Right kidney (tissue), 9 donors: ENCODE measurements at places on chromosomes 7 and 10.
A peak's percentile ranks its signal among the peaks of the same experiment; 100 is the strongest.

DNA sequence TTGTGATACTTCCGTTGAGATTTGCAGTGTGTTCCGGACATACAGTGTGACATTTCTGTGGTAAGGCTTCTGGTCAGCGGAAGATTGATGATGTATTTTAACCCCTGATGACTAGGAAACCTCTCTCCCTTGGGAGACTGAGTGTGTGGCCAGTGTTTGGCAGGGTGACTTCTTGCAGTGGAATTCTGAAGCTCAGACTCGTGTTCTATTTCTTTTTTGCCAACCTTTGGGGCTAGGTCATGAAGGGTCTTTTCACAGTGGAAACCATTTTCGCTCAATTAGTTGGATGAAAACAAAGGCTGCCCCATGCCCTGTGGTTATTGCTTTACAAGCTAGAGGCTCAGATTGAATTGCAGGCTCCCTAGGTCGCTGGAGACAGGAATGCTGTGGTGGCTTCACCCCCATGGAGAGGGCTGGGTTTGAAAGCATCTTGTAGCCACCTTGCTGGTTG, 288.9 kb downstream of the BBS9 start:
- DNase-seq, result no peak

DNA sequence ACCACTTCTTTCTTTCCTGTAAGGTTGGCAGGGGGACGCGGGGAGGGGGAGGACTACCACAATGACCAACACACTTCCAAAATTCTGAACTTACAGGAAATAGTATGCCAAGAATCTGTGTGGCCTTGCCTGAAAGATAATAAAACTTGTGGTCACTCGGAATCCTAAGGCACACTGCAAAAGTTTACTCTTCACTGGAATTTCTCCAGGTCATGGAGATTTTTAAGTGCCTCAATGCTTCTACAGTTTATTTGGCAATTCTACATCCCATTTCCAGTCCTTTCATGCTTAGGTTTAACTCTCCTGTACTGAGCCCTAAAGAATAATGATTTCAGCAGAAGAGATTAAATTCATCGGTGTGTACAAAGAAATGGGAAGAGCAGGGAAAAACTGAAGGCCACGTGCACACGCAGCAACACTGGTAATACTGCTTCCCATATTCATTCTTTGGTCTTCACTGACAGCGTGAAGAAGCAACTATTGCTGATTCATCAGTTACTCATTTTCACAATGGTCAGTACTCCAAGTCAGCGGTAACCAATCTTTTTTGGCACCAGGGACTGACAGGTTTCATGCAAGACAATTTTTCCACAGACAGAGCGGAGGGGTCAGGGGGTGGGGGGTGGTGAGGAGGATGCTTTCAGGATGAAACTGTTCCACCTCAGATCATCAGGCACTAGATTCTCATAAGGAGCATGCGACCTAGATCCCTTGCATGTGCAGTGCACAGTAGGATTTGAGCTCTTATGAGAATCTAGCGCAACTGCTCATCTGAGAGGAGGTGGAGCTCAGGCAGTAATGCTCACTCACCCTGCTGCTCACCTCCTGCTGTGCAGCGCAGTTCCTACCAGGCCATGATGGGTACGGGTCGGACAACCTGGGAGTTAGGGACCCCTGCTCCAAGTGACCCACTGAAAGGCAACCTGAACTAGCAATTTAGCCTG, 9.8 kb downstream of the LARP4B start:
- no peak for DNase-seq

DNA sequence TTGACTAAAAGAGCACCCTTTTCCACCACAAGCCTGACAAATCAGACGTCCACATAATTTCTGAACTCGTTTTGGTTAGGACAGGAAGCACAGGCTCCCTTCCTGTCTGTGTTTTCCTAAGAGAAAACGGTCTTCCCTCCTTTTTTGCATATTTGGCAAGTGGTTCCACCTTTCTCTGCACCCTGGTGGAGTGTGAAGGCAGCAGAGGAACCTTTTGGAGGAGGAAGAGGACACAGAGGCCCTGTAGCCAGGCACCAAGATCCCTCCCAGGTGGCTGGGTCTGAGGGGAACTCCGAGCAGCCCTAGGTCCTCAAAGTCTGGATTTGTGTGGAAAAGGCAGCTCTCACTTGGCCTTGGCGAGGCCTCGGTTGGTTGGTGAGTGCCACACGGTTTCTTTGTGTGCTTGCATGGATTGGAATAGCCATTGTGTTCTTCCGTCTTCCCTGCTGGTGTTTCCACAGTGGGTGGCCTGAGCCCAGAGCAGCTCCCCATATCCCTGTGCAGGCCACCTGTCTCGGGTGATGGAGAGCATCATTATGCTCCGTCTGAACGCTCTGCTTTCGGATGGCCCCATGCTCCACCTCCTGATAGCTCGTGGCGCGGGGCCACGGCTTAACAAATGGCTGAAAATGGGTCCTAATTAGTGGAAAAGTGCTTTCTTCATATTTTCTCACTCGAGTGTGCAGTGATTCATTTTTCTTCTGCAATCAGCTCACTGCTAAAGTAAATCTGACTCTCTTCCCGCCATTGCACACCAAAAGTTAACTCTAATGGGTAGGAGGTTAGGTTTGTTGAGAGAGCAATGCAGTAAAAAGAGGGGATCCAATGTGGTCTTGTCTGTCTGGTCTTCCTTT, 4.2 kb downstream of the IKZF1 start:
- no peak for DNase-seq

DNA sequence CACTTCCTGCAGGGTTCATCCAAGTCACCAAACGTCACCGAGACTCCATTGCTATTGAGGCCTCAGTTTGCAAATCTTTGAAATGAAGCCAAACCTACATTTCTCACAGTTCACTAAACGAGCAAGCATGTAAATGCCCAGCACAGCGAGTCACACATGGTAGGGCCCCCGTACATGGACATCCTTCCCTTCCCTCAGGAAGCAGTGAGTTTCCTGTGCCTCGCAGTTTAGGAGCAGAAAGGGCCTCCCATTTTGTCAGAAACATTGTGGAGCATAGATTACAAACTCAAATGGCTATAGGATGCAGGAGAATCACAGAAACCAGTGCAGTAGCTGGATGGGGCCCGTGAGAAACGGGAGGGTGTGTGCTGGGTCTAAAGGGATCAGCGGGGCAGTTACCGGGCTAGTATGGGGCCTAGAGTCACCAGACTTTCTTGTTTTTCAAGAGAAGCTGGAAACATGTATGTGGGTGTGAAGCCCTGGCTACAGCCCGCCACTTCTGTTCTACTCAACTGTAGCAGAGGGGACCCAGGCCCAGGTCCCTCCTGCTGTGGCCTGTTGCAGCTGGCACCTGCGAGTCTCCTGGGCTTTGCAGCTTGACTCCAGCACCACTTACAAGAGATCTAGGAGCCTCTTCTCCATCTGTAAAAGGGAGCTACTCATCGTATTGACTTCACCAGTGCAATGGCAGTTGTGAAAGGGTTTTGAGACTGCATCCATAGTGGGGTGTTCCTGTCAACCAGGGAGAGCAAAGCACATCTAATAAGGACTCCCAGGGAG, 14.2 kb upstream of the SLC18A3 start:
- no peak for DNase-seq

- no peak for DNase-seq
Observed at GRCh38 chr7:45187946-45188411, 30.4 kb downstream of the RAMP3 start.

GRCh38 chr7:90413185-90413528, 9.9 kb downstream of the CLDN12 start:
- no peak for DNase-seq

DNA sequence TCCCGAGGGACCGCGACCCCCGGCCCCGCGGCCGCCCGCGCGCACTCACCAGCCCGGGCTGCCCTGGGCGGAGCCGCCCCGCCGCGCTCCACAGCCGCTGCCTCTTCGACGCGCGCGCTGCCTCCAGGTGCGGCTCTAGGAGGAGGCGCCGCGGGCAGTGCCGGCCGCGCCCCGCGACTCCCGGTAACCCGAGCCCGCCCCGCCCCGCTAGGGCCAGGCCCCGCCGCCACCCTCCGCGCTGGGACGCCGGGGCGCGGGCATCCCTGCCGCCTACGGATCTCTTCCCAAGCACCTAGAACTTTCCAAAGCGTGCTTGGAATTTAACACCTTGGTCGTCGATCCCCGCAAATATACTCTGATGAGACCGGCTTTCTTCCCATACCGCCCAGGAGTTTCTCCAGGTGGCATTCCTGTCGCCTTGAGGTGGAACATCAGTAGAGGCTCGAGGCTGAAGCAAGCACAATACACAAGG, at the start of gene SLC26A5:
Gene SLC26A5 (minus strand): TSS at position 159 of the 472 bp plus-strand sequence. CDS start 24,693 bp downstream, outside the sequence.
- peak; percentile 13 for DNase-seq

GRCh38 chr7:91565499-91566401, 301.5 kb downstream of the FZD1 start:
- no peak for DNase-seq

- DNase-seq, result no peak
Observed at GRCh38 chr10:132400041-132400546, 3.1 kb downstream of the PWWP2B start.

DNA sequence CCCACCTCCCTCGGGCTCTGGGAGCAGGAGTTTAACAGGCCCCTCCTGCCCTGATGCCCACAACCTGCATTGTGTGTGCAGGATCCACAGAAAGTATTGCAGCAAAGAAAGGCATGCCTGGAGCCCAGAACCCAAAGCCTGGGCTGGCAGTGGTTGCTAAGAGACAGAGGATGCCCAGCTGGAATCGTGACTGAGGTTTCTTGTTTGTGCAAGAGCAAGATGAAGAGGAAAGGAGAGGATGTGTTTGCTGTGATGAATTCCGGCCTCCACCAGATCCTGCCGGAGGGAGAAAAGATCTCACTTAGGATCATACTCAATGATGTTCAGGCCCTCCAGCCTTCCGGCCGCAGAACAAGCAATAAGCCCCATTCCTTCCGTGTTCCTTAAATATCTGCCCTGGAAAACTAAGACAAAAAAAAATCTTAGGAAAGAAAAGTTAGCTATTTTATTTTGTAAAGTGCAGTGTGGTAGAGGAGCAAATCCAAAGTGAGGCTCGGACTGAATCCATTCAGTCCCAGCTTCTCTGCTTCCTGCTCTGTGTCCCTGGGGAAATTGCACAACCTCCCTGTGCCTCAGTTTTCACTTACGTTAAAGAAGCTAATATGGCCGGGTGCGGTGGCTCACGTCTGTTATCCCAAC, 57.1 kb downstream of the SLIT1 start:
- DNase-seq, result no peak

DNA sequence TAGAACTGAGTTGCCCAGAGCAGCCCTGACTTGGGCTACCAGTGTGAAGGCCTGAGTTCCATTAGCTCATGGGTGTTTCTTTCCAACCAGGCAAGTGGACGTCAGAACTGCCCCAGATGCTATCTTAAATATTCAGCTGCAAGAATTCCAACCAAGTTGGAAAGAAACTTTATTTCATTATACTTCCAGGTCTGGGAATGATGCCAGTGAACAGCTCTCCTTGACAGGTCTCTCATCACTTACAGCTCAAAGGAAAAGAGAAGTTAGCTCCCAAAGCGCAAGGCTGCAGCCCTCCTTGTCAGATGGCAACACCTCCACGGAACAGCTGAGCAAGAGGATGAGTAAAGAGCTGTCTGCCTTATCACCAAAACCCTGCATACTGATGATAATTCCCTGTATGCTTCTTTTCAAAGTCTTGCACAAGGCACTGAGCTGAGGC, 255.5 kb upstream of the AOAH start:
- no peak for DNase-seq

- no peak for DNase-seq
Observed at GRCh38 chr10:51743146-51743545, 43.8 kb upstream of the CSTF2T start.

DNA sequence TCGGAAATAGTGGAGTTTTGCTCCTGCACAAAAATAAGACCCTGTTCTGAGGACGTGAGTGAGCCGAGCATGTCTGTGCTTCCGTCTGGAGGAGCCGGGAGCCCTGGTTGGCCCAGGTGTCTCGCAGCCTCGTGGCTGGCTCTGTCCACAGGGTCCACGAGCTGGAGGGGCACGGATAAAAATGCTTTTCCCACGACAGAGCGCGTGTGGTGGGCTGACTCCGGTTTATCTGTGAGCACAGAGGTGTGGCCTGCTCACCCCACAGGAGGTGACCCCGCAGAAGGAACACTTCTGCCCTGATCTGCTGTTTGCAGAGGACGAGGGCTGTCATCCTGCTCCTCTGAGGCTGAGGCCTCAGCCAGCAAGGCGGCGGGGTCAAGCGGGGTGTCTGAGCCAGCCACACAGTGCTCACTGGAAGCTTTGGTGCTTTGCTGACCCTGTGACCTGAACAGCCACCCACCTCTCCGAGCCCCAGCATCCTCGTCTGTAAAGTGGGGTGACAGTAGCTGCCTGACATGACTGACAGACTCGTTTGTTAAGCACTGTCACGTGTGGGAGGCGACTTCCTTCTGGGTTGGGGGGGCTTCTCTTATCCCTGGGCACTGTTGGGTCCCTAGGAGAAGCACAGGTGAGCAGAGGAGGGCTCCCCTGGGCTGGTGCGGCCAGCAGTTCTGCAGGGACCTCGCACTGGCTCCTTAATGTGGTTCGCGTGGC, 162.5 kb downstream of the DNAJB6 start:
- DNase-seq, result no peak

DNA sequence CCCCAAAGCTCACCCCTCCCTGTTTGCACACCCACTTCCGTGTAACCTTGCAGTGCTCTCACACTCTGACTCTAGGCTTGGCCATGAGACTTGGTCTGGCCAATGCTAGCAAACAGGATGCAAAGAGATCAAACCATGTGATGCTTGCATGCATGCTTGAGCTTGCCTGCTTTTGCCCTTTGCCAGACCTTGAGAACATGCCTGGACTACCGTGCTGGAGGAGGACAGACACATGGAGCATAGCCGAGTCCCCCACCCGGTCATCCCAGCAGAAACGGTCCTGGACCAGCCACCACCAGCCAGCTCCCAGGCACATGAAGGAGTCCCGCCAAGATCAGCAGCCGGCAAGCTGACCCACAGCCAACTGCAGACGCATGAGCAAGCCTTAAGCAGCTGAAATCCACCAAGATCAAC, 23.4 kb downstream of the PYROXD2 start:
- no peak for DNase-seq

DNA sequence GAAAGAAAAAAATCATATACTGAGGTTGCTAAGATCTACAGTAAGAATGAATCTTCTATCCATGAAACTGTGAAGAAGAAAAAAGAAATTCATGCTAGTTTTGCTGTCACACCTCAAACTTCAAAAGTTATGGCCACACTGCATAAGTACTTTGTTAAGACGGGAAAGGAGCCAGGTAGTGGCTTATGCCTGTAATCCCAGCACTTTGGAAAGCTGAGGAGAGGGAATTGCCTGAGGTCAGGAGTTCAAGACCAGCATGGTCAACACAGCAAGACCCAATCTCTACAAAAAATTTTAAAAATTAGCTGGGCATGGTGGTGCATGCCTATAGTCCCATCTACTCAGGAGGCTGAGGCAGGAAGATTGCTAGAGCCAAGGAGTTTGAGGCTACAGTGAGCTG, 22.1 kb downstream of the CCDC186 start:
- no peak for DNase-seq

- DNase-seq, result no peak
Observed at GRCh38 chr7:127290801-127291361, 38.1 kb upstream of the GRM8 start.
